Activated naive CD4-positive, alpha-beta T cell treated with anti-CD3 and anti-CD28 coated beads for 36 hours (primary cell): ENCODE measurements at places on chromosomes 16 and 17. TPM values are rescaled to one million over a fixed set of nuclear protein-coding genes. Genes with fewer than 3 reads are reported as not detected.

WFIKKN1 gene
- 0.10 TPM for total RNA-seq

TBC1D3D gene
- 0.20 TPM for total RNA-seq

TLK2 gene
- total RNA-seq = 29.5 TPM

DNA sequence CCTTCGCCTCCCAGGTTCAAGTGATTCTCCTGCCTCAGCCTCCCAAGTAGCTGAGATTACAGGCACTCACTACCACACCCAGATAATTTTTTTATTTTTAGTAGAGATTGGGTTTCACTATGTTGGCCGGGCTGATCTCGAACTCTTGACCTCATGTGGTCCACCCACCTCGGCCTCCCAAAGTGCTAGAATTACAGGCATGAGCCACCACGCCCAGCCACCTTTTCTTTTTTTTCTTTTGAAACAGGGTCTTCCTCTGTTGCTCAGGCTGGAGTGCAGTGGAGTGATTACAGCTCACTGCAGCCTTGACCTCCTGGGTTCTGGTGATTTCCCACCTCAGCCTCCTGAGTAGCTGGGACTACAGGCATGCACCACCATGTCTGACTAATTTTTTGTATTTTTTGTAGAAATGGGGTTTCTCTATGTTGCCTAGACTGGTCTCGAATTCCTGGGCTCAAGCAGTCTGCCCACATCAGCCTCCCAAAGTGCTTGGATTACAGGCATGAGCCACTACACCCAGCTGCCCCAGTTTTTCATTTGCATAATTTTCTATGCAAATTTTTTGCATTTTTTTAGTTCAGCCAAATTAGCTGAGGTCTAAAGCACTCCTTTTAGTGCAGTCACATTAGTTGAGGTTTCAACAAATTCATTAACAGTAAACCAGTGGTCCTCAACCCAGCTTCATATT lies 11.3 kb downstream of the WWP2 start:
- H3K27ac ChIP-seq = no peak overlapping the region
- H3K4me1 ChIP-seq = peaks cover 45% of the 10 kb centered on the region
- DNase-seq = no peak
- peaks cover 24% of the 10 kb centered on the region for H3K36me3 ChIP-seq

GRCh38 chr17:76296889-76297288 lies 11.2 kb downstream of the QRICH2 start:
- no peak for DNase-seq
- H3K36me3 ChIP-seq = no peaks in the 10 kb centered on the region
- peaks cover 2% of the 10 kb centered on the region for H3K4me1 ChIP-seq
- no peak overlapping the region for H3K27ac ChIP-seq
- no peaks in the 10 kb centered on the region for H3K27me3 ChIP-seq
- no peak overlapping the region for H3K4me3 ChIP-seq

GRCh38 chr16:49688036-49688697 lies 167.7 kb downstream of the ZNF423 start:
- H3K36me3 ChIP-seq = no peaks in the 10 kb centered on the region
- DNase-seq = no peak
- peaks cover 8% of the 10 kb centered on the region for H3K27me3 ChIP-seq
- H3K4me1 ChIP-seq = no peaks in the 10 kb centered on the region
